ENCODE measurements at places on chromosomes 1 and 21.

- DNase-seq: no peak
Measured at GRCh38 chr21:45508607-45509565, 33.4 kb downstream of the SLC19A1 start.

GRCh38 chr1:8002921-8003320 is 23.2 kb downstream of the ERRFI1 start:
- no peak for DNase-seq

GRCh38 chr1:89459081-89459480 is 65.5 kb upstream of the LRRC8B start:
- DNase-seq: no peak

- no peak for DNase-seq
Measured at GRCh38 chr1:161304927-161305866, 4.6 kb downstream of the MPZ start.

GRCh38 chr1:236313427-236313826 is 31.7 kb upstream of the ERO1B start:
- no peak for DNase-seq

- DNase-seq: no peak
Measured at GRCh38 chr1:10903821-10904220, 107.4 kb upstream of the CASZ1 start.

GRCh38 chr1:26828411-26828991 is 2.0 kb downstream of the ZDHHC18 start:
- DNase-seq: peak; percentile 70

DNA sequence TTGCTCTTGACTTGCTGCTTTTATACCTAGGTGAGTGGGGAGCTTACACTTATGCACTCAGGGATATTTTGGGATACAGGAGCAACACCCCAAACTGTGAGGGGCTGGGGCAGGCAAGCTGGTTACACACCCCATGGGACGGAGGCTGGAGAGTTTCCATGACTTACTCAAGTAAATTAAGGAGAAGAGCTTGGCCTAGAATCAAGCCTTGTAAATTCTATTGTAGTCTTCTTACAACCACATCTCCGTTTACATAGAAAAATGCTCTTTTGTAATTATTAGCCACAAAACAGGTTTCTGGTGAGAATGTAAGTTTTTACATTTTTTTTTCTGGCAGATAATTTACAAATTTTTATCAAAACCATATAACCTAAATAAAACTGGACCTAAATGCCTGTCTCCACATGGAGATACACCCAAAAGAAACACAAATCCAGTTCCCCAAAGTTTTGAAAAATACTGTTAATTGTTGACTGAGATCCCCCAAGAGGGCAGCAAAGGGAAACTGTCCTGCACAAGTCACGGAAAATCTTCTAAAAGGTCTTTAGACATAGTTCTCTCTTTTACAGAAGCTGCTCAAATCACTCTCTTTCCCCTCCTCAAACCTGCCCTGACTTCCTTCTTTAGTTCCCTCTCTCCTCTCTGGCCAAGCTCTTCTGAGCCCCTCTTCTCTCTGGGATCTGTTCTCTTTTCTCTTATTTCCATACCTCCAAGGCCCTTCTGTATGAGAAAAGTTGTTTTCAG is 134.0 kb downstream of the HIVEP3 start:
- peak; percentile 51 for DNase-seq

Measured in KBM-7 (cell line).